PC-3 (cell line): ENCODE measurements at places on chromosomes 2 and 18. TPM values are rescaled to one million over a fixed set of nuclear protein-coding genes. Genes with fewer than 3 reads are reported as not detected.

GRCh38 chr18:73283788-73284187, 416.0 kb upstream of the NETO1 start:
- DNase-seq, result peak; percentile 97

- DNase-seq, result peak; percentile 48
Observed at GRCh38 chr2:68225119-68225632, 27.2 kb downstream of the PPP3R1 start.

- DNase-seq, result no peak
Observed at GRCh38 chr18:45521777-45522176, 93.5 kb upstream of the SLC14A2 start.

DNA sequence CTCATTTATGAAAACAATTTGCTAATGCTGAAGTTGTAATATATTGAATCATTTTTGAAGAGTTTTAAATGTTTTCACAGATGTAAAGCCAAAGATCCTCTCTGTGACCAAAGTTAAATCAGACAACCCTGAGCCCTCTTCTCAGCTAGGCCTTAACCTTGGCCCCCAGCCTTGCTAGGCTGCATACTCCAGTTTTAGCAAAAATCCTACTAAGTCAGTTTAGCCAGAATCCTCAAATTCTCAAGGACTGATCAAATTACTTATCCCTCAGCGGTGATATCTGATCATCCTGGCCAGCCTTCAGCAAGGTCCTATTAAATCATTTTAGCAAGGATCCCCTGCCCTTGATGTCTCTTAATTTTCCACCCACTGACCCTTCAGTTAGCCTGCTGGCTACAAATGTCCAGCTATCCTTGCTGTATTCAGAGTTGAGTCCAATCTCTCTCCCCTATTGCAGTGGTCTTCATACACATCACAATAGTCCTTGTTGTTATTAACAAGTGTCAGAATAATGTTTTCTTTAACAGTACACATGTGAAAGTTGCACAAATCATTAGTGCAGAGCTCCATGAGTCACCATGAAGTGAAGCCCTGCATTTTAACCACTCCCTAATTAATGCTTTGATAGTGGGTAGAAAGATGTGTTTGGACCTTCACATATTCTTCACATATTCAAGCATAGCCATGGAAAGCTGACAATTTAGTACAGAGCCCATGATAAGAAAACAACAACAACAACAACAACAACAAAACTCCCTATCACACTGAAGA, 206.4 kb downstream of the NBAS start:
- no peak for DNase-seq

Gene ABCG5
- total RNA-seq, result not detected in 2 replicates

DNA sequence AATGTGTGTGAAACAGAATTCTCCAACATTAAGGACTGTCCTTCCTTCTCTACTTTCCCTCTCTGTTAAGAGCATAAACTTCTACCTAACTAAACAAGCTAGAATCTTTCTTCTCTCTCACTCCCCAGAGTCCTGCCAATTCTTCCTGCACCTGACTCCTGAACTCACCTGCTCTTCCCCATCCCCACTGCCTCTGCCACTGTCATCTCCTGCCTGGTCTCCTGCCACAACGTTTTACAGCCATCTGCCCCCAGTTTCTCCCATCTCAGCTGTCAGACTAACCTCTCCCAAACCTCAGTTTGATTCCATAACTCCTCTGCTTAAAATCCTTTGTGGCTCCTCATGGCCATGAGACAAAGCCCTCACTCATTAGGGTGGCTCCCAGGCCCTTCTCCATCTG, 288.3 kb upstream of the FBXO11 start:
- no peak for DNase-seq

Gene SLC40A1
- total RNA-seq, result 1.7 and 13.4 TPM in 2 replicates

DNA sequence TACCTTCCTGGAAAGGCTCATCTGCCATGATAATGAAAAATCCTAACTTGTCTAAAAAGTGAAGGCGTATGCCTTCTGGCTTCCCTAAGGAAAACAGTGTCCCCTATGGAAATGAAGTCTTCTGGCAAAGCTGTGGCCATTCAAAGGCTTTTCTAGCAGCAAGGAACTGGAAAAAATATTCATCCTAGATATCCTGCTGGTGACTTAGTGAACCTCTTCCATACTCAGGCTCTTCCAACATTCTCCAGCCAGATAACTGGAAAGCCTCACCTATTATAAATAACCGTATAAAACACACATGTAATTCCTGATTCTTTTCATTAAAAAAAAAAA, 84.7 kb downstream of the RBMS1 start:
- DNase-seq, result no peak

DNA sequence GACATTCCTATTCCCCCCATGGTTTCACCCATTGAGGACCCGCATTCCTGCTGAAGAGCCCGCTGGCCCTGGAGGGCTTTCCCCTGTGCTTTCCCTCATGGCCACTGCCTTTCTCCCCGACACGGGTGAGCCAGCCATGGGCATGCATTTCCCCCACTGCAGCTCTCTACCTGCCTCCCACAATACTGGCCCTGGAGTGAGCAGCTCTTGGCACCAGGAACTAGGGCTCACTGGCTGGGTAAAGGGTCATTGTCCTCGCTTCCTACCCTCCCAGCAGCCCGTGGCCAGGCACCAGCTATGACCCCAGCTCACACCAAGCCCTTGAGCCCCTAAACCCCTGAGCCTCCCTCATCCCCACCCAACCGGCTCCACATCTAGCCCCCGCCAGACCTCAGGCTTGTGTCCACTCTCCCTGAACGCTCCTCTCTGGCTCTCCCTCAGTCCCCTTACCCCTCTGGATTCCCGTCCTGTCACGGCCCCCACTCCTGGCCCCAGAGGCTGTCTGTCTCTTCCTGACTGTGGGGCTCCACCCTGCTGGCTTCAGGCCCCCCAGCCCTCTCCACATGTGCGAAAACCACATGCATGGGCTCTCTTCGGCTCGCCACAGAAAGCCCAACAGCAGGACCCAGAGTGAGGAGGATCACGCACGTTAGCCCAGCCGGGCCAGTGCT, 199.8 kb downstream of the ZFP36L2 start:
- DNase-seq, result no peak

- DNase-seq, result peak; percentile 15
Observed at GRCh38 chr2:63851691-63852311, 10.1 kb downstream of the UGP2 start.

Gene EFHD1
- 0.07 TPM in 1 of 2 replicates, not detected in the other for total RNA-seq

GRCh38 chr2:176115883-176116813, at the start of gene HOXD10:
TSS of gene HOXD10 (plus strand) at chr2:176116778. CDS start at chr2:176116834, 56 bp downstream.
- no peak for DNase-seq

DNA sequence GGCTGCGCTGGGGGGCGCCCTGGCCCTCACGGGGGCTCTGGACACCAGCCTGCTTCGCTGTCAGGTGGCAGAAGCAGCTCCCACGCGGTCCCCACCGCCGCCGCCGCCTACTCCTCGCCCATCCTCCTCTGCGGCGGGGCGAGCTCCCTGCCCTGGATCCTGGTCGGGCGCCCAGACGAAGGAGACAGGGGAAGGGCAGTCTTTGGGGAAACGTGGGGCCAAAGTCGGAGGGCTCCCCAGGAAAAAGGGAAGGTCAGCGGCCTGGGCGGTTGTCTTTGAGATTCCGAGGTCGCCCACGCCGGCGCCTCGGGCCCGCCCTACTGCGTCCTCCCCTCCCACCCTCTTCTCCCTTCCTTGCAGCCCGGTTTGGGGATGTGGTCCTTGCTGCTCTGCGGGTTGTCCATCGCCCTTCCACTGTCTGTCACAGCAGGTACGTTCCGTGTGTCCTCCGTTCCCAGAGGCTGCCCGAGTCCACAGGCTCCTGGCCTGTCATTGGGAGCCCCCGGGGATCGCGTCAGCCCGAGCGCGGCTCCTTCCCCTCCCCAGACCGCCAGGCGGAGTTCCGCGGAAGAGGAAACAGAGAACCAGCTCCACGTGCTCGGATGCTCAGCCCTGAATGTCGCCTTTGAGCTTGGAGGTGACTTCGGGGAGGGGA, 800 bp downstream of the IL1RL2 start:
- DNase-seq, result no peak

GRCh38 chr2:169464882-169465281, 14.4 kb upstream of the BBS5 start:
- DNase-seq, result no peak

- DNase-seq, result no peak
Observed at GRCh38 chr2:157440404-157441071, 3.4 kb downstream of the CYTIP start.

- DNase-seq, result peak; percentile 92
Observed at GRCh38 chr2:9004338-9005204, 1.1 kb upstream of the MBOAT2 start.

DNA sequence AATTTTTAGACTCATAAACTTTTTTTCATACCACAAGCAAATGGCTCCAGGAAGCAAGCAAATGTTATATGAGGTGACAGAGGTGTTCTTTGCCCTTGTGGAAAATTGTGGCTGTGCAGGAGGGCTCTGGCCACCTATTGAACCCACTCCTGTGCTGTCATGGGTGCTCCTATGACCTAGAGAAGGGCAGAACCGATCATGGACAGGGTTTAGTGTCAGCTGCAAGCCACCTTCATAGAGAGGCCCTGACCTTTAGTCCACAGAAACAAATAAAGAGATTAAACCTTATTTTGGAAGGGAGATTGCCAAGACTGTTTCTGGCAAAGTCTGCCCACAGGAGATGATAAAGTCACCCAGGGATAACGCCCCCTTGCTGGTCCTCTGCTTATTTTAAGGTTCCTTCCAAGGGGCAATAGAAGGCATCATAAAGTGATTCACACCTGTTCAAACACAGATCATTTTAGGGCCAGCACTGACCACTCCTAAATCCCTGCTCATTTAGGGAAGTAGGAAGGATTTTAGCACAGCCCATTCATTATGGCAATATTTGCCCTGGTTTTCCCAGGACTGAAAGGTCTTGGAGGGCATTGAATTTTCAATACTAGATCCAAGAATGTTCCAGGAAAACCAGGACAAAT, 26.1 kb upstream of the STAT4 start:
- DNase-seq, result peak; percentile 66

- no peak for DNase-seq
Observed at GRCh38 chr2:100197631-100198153, 55.3 kb upstream of the AFF3 start.

- peak; percentile 27 for DNase-seq
Observed at GRCh38 chr18:45749918-45750689, 26.1 kb downstream of the SLC14A1 start.

Gene DTYMK
- 130 and 155 TPM in 2 replicates for total RNA-seq

DNA sequence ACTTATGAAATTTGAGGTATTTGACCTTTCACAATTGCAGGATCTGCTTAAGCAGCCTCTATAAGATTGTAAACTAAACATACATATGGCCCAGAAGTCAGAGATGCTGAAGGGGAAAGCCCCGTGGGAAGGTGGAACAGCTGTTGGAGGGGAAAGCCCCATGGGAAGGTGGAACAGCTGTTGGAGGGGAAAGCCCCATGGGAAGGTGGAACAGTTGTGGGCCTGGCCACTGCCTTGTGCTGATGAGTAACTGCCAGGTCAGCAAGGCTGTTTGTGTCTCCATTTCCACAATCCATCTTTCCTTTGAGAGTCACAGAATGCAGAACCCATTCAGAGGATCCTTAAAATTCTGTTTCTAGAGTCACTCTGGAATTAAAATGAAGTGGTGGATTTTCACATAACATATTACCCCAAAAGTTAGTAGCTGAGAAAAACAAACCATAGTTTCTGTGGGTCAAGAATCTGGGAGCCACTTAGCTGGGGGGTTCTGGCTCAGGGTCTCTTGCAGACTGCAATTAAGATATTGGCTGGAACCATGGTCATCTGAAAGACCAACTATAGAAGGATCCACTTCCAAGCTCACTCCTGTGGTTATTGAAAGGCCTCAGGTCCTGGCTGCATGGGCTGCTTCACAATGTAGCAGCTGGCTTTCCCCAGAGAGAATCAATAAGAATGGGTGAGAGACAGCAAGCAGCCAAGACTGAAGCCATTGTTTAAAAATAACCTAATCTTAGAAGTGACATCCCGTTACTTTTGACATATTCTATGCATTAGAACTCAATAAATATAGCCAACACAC, 86.6 kb upstream of the CAVIN2 start:
- no peak for DNase-seq

DNA sequence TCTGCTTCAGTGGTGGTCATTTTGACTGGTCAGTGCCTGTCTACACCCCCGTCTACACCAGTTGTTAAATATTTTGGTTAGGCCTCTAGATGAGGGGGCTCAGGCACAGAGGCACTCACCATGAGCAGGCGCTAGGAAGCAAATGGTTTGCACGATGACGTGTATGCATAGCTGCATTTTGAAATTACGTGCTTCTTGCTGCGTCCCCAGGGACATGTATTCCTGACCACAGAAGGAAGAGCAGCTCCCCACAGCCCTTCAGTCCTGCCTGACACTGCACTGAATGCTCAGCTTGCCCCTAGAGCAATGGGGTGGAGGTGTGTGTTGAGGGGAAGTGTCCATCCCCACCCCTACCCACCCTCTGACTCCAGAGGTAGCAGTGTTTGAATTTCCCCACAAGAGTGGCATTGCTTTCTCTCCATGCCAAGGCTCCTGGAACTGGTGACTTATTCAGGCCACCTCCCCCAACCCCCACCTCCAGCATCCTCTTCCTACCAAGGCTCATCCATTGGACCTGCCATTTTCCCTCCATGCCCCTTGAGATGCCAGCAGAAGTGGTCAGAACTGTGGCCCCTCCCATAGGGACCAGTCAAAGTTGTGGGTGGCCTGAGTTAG, 11.4 kb upstream of the ZAP70 start:
- no peak for DNase-seq

Gene UPP2
- total RNA-seq, result not detected in 2 replicates

- DNase-seq, result no peak
Observed at GRCh38 chr2:169704160-169704708, 10.0 kb downstream of the PHOSPHO2 start.

Gene PPM1B
- total RNA-seq, result 16.0 and 17.6 TPM in 2 replicates

GRCh38 chr18:32092422-32093101, 888 bp downstream of the RNF138 start:
- peak; percentile 82 for DNase-seq

Gene LRATD1
- 35.4 and 41.3 TPM in 2 replicates for total RNA-seq

DNA sequence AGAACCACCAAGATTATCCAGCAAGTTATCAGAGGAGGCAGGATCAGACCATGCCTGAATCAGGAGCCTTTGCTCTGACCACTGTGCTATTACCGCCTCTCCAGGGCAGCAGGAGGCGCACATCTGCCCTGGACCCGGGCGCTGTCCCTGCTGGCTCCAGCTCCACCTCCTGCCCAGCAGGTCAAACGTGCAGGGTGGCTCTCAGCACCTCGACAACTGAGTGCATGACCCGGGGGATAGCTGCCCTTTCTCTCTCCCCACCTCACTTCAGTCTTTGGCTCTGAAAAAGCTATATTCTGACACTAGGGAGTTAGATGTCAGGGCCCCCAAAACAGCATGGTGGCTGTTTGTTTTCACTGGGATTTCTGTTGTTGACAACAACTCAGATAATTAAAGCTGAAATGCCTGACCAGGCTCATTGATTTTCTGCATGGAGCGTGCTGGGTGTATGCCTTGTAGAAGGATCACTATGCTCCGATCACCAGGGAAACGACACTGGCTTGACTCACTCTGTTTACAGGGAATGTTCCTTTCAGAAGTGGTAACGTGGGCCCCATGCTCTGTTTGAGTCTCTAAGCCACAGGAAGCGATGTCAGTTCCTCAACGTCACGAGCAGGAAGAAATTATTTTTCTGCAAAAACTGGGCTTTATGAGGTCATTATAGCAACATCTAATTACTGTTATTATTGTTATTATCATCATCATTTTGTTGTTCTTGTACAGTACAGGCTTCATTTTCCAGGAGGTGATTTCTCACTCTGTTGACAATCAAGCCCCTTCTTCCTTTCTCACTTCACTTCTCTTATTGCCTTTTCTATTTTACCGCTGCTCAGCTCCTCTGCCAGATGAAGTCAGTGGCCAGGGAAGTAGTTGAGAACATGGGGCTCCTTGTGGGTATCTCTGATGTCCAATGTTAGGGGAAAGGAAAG, 125.6 kb downstream of the PLB1 start:
- DNase-seq, result peak; percentile 92

Gene IL36RN
- total RNA-seq, result 0.36 TPM in 1 of 2 replicates, not detected in the other
